Activated CD8-positive, alpha-beta memory T cell treated with anti-CD3 and anti-CD28 coated beads for 24 hours (primary cell): ENCODE measurements at places on chromosomes 1 and 21.

DNA sequence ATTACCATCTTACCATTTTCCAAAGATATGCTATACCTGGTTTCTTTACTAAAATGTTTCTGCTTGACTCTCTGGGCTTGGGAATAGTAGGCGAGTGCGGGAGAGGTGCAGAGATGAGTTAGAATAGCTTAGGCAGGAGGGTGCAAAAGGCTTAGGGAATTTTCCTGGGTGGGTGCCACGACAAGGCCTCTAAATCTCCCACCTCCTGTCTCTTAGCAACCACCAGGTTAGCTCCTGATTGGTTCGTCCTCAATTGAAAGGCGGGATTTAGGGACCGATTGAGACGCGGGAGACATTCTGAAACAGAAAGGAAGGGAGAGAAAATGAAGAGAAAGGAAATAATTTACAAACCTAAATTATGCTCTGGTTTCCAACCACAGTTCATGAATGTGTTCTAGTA lies 3.1 kb downstream of the ACKR1 start:
- no peak for DNase-seq

GRCh38 chr21:26849428-26850115 lies 4.4 kb upstream of the ADAMTS1 start:
- DNase-seq, result no peak

DNA sequence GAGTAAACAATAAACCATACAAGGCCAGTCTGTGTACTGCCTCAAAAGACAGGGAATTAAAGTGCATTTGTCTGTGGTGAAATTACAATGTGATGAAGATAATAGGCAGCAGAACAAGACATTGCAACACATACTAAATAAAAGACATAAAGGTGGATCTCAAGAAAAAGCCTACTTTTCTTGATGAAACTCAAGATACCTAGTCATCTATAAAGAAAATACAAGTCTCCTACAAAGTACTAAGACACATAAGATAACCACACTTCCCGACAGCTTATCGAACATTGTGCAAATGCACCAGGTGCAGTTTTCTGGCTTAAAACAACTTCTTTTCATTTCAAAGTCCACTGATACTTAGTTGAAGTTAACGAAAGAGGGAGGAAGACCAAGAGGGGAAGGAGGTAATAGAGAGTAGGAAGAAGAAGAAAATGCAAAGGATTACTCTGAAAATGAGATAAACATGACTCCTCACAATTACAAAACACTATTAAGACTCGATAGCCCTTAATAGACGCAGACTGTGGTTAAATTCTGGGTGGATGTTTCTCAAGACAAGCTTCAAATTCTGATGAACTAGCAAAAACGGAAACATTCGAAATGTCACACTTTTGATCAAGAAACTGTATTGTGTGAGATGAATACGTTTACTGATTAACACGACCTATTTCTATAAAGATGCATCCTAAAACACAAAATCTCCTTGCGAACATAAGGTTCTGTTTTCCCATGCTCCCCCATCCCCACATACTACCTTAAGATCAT lies 2.0 kb downstream of the HNRNPR start:
- no peak for DNase-seq

DNA sequence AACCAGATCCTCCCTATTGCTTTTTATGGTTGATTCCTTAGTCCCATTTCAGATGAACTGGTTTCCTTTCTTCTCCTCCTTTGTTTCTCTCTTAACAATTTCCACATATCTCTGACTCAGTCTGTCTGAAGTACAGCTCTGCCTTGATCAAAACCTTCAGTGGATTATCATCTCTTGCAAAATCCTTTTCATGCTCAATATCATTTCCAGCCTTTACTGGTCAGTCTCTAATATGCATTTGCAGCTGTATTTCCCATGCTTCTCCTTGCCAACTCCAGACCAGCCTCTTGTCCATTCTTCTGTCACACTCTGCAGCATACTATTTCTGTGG lies 72.2 kb downstream of the SNX7 start:
- no peak for DNase-seq

- no peak for DNase-seq
Measured at GRCh38 chr1:232292239-232292638, 337.7 kb downstream of the SIPA1L2 start.

GRCh38 chr1:83796409-83796808 lies 202.5 kb downstream of the TTLL7 start:
- no peak for DNase-seq

GRCh38 chr1:156500543-156500792 lies at the start of gene MEF2D:
TSS of gene MEF2D (minus strand) at chr1:156500775. CDS start at chr1:156483292, 17,483 bp downstream.
- no peak for DNase-seq

DNA sequence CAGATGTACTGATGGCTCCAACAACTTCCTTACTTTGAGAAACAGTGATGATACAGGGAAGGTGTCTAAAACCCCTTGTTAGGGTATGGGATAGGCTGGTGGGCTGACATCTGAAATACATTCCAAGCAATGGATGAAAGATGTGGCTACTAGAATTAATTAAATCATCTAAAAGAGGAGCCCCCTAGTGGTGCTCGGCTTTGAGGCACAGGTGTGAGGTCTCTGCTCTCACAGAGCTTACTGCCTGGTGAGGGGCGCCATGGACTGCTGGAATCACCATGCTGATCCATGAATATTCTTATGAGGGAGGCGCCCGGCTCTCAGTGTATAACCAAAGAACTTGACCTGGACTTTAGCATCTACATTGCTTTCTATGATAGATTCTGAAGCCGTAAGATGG lies 48.5 kb downstream of the GNG4 start:
- DNase-seq, result no peak

DNA sequence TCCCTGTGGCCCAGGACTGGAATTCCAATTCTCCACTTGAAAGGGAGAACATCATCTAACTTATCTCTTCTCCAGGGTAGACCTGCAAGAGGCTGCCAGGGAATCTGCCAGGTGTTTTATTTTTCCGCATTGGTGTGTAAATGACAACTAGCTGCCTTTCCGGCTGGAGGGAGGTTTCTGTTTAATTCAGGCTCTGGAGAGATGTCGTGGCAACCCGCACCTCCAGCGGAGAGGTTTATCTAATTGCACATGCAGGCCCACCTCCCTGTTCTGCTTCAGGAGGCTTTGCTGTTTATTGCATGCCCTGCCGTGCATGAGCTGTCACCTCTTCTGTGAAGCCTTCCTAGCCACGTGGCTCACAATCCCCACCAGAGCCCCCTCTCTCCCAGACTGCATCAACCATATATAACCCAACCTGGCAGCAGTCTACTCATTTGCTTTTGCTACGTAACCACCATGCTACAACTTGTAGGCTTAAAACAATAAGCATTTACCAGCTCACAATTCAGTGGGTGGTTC lies 151.6 kb downstream of the C1orf94 start:
- no peak for DNase-seq

GRCh38 chr21:43294194-43294902 lies 125.5 kb downstream of the CRYAA start:
- no peak for DNase-seq

DNA sequence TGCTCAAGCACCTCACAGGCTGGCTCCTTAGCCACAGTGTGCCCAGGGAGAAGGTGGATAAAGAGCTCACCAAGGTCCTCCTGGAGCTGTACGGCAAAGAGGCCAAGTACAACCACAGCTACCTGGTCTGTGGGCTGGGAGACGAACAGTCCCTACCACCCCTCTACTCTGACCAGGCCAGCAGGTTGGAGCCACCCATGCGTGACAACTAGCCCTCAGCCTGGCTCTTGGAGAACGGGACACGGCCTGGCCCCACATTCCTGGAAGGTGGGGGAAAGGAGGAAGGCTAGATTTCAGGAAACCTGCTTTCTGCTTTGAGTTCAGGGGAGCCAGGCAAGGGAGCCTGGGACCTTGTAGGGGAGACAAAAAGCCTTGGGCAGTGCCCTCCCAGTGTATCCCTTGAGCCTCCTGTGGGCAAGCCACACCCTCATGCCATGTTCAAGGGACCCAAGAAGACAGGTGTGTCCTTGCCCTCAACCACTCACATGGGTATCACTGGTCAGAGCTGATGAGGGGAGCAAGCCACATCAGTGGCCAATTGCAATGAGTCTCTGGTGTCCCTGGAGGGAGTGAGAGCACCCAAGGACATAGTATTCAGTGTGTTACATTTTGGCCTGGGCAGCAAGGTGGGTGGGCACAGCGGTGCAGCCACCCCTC lies 27.6 kb downstream of the LUZP1 start:
- DNase-seq, result no peak

DNA sequence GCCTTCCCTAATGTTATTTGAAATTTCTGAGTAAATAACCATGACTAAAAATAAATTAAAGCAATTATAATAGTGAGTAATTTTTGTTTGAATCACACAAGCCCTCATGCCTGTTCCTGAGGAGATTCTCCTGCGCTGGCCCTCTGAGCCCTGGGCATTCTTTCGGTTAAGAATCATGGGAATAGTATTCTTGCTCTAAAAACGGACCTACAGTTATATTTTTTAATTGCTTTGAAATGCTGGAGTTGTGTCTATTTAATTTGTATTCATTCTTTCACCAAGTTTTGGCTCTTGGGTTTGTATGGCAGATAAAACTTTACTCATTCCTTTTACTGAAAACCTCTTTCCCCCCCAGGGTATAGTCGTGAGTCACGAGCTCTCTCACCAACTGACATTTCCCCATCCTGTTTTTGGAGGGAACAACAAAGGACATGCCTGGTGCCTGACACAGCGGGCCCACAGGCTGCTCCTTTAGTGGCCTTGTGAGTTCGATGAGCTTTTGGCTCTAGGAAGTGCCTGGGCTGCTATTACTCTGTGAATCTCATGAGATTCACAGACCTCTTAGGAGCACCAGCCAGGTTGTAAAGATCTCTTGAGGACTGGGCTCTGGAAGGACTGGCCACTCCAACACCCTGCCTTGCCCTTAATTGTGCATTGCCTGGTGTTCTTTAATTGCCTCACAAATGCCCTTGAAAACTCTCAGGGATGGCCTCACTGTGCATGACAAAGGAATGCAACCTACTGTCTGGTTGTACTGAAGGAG lies 58.6 kb downstream of the DDR2 start:
- DNase-seq, result no peak

DNA sequence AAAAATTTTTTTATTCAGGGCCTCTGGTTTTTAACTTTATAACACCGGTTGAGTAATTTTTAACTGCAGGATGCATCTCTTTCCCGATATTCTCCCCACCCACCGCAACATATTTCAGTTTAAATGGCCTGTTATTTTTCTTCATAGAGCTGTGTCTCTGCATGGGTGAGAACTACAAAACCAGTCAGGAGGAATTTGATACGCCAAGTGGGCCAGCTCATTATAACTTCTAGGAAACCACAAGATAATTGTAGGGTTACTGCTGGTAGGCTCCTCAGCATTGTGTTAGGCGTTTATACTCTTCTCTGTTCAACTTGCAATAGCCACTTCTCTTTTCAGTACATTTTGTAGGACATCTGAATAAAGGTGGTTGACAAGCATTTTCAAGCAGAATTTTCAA lies 169.7 kb downstream of the PBX1 start:
- no peak for DNase-seq

GRCh38 chr1:63915121-63915520 lies 141.3 kb downstream of the ROR1 start:
- DNase-seq, result no peak

GRCh38 chr1:25731626-25732370 lies 68.2 kb upstream of the SELENON start:
- no peak for DNase-seq

DNA sequence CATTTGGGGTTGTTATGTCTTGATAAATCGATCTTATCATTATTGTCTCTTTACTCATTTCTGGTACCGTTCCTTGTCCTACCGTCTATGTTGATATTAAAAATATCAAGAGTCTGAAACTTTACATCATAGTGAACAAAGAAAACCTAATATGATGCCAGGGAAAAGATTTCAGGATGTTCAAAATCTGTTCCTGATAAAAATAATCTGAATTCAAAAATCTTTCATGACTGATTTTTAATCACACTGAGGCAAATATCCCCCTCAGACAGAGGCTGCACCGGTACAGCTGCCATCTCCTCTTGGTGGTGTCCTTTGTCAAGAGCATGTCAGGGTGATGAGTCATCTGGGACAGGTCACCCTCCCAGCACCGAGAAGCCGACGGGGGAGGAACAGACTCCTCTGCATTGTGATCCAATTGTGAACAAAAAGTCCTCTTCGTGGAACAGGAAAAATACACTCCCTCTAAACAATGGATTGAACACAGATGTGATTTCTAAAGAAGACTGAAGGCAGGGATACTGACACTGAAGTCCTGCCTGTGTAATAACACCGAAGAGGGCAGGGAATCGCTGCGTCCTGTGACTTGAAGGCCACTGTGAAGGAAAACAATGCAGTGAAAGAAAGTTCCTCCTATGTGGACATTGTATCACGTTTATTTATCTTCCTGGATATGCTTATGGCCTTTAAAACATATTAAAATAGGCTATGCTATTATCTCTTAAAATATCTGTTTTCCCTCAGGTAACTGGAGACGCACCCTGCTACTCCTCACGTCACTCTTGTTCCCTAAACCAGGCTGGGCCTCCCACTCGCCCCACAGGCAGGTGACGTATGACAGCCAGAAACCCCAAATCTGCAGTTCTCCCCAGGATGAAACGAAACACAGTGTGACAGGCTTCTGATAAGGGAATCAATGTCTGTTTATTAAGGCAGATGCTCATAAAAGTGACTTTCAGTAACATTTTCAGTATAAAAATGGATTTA lies 4.3 kb upstream of the SPATC1L start:
- DNase-seq, result peak; percentile 52

DNA sequence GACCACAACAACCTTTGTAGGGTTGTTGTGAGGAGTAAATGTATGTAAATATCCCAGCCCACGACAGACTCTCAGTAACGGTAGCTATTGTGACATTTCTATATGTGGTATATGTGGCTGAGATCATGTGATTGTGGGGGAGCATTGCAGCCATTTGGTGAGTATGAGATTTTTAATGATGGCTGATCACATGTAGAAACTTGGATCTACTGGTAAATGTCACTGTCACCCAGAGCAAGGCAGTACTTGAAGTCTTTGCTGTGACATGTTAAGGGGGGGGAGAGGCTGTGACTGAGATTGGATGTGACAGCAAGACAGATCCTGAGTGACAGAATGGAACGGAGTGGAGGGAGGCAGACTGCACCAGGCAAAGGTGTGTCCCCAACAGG lies 23.9 kb upstream of the MEF2D start:
- DNase-seq, result no peak

DNA sequence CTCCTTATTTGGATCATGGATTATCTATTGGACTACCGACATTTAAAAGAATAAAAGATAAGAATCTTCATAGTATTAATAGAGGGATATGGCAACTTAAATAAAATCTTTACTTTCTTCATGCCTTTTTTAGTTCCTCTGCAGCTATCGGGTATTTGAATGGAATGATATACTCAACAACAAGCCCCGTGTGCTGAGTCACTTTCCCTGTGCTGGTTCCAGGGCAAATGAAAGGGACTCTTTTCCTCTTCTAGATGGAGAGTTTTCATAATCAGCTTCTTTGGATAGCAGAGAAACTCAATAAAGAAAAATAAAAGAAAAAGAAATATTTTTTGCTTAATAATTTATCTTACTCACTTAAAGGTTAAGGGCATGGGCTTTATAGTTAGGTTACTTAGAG lies 213.7 kb downstream of the LRRC40 start:
- no peak for DNase-seq

- DNase-seq, result no peak
Measured at GRCh38 chr1:181383695-181384094, 99.6 kb upstream of the CACNA1E start.
